Caco-2 (cell line): ENCODE measurements at places on chromosomes 4 and X. TPM values are rescaled to one million over a fixed set of nuclear protein-coding genes. Genes with fewer than 3 reads are reported as not detected.

Gene NIPAL1
- 17.0 and 18.1 TPM in 2 replicates for total RNA-seq

Gene VCX
- not detected in 2 replicates for total RNA-seq

Gene CAMK2D
- total RNA-seq: 56.1 and 65.6 TPM in 2 replicates

Gene CENPVL2
- not detected in 2 replicates for total RNA-seq

Gene GPRASP3
- total RNA-seq: 2.6 and 2.8 TPM in 2 replicates

Gene CCDC120
- 16.7 and 17.6 TPM in 2 replicates for total RNA-seq

Gene RHOXF2
- not detected in 2 replicates for total RNA-seq

Gene BST1
- 0.41 and 0.72 TPM in 2 replicates for total RNA-seq

Gene CSAG3
- not detected in 2 replicates for total RNA-seq

Gene FHL1
- 0.16 TPM in 1 of 2 replicates, not detected in the other for total RNA-seq

Gene DNAAF6
- not detected in 2 replicates for total RNA-seq

Gene STOX2
- total RNA-seq: 1.8 and 2.1 TPM in 2 replicates

Gene MAP7D2
- 42.8 and 45.4 TPM in 2 replicates for total RNA-seq

Gene DTHD1
- total RNA-seq: not detected in 2 replicates

Gene LGI2
- total RNA-seq: 7.5 and 8.3 TPM in 2 replicates

Gene DIPK2B
- total RNA-seq: not detected in 2 replicates

Gene ADH1A
- total RNA-seq: not detected in 2 replicates

Gene PDGFC
- 9.5 and 12.3 TPM in 2 replicates for total RNA-seq

Gene RGN
- 32.9 and 36.2 TPM in 2 replicates for total RNA-seq

Gene RNF150
- total RNA-seq: 0.14 and 0.42 TPM in 2 replicates

Gene APLN
- 0.09 and 0.20 TPM in 2 replicates for total RNA-seq

Gene IQCM
- not detected in 2 replicates for total RNA-seq

Gene CABS1
- not detected in 2 replicates for total RNA-seq

Gene F9
- total RNA-seq: not detected in 2 replicates

Gene RAB33B
- total RNA-seq: 8.8 and 10.1 TPM in 2 replicates

Gene COL25A1
- not detected in 2 replicates for total RNA-seq

Gene FHIP1A
- total RNA-seq: 18.9 and 22.3 TPM in 2 replicates

Gene AFF2
- 0.16 and 0.42 TPM in 2 replicates for total RNA-seq

Gene ARHGEF6
- not detected in 2 replicates for total RNA-seq
